ENCODE measurements at places on chromosomes 5 and 9.
A peak's percentile ranks its signal among the peaks of the same experiment; 100 is the strongest.

- peak; percentile 50 for DNase-seq
Observed at GRCh38 chr9:123568691-123569688, 213.0 kb downstream of the CRB2 start.

DNA sequence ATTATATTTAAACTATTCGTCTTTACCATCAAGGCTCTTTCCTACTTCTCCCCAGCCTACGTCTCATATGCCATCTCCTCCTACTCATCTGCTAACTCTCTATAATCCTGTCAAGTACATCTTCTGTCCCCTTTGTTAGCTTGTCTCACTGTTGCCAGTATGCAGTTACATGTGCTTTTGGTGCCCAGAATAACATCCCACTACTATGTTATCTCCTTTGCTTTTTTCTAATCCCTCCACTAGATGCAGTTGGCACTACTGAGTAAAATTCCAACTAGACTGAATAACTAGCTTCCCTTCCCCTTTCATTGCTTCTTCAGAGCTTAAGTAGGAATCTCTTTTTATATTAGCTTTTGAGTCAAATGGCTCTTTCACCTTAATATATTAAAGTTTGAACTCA is 3.0 kb upstream of the ARRDC3 start:
- DNase-seq, result peak; percentile 70

DNA sequence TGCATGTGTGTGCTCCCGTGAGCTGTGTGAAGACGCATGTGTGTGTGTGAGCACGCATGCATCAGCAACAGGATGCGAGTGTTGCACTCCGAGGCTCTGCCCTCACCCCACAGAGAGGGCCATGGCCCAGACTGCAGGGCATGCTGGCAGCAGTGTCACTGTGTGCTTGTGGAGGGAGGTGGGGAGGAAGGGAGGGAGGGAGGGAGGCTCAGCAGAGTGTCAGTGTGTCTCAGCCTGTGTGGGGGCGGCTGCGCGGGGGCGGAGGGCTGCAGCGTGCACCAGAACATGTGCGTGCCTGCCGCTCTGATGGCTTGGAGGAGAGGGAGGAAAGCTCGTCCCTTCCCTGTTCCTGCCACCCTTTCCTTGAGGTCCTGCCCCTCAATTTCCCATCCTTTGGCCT is 5.3 kb downstream of the CAMK2A start:
- DNase-seq, result peak; percentile 70

GRCh38 chr5:112986224-112986623 is 9.6 kb downstream of the DCP2 start:
- DNase-seq, result no peak

- DNase-seq, result no peak
Observed at GRCh38 chr5:74067748-74068541, 441.9 kb downstream of the ARHGEF28 start.

GRCh38 chr9:112051812-112052211 is 123.3 kb downstream of the SUSD1 start:
- peak; percentile 29 for DNase-seq

DNA sequence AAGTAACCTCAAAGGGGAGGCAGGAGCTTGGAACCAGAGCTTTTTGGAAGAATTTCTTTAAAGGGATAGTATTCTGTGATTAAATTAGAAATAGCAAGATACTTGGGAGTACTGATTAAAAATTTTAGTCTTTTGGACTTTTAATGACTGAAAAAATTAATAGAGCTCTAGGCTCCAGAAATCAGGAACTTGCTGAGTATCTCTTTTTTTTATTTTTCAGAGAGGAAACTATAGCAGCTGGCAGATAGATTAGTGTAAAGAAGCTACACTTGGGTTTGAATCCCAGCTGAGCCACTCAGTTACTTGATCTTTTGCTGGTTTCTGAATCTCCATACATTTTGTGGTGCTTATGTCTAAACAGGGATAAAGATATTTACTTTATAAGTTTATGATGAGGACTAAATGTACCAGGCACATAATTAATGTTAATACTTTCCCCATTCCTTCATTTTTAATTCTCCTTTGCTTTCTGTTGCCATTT is 94.2 kb upstream of the TNC start:
- DNase-seq, result no peak

DNA sequence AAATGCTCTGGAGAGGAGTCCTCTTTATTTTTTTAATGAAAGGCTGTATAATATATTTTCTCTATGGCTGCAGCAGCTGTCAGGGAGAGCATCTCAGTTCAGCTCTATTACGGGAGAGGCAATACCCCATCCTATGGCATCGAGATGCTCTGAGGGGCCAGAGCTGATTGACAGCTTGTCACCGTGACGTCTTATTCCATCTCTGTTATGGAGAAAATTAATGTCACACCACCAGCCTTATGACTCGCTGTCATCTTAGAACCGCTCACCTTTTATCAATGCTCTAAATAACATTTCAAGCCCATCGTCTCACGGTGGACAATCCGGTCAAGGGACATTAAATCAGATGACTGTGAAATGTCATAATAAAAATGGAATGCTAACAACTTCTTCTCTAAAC is 273.5 kb downstream of the SLF1 start:
- no peak for DNase-seq

DNA sequence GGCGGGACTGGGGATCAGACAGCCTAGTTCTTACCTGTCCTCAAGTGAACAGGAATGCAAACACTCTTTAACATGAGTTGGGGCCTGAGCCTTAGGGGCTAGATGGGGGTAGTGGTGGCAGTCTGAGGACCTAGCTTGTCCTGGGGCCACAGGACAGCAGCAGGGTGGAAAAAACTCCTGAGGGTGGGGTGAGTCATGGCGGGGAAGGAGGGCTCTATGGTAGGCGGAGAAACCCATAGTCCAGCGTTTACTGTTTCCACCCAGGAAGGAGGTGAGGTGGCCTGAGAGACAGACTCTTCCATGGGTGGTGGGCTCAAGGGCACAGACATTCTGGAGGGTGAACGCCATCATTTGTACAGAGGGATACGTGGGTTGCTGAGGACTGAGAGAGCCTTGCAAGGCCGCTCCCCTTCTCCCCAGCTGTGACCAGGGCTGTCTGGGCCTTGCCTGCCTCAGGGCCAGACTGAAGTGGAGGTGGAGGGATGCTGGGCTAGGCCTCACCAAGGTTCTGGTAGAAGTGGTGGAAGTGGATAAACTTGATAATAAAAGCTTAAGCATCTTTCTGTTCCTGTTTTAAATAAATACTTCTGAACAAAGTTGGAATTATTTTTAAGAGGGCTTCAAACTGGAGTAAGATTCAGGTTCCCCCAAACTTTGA is 1.1 kb upstream of the TSPAN17 start:
- no peak for DNase-seq

DNA sequence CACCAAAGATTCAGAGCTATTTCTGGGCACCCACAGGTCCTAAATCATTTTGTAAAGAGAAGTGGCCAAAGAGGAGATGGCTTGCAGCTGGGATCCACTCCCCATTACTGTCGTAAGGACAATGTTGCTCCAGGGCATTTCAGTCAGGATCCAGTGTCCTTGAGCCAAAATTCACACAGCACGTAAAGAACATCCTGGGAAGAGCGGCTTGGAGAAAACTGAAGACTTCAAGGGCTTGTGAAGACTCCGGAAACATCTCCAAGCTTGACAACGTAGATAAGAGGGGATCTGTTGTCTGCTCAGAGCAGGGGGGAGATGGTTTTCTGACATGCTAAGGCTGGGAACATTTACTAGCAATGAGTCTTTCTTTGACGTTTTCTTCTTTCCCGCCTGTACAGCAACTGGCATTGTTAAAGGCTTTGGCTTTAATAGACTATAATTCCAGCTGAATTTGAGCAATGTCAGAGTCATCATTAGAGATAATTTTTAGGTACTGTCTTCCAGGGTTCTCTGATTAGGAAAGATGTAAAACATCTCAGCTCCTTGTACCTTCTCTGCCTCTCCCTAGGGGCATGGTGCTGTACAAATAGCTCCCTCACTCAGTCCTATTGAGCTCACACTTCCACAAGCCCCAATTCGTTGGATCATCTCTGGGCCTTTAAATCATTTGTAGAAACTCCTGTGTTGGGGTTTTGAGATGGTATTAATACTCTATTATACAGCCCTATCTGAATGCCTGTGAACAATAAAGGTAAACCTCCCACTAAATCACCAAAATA is 39.7 kb downstream of the EGFLAM start:
- DNase-seq, result no peak

GRCh38 chr9:125911861-125912644 is 164.9 kb downstream of the PBX3 start:
- no peak for DNase-seq

DNA sequence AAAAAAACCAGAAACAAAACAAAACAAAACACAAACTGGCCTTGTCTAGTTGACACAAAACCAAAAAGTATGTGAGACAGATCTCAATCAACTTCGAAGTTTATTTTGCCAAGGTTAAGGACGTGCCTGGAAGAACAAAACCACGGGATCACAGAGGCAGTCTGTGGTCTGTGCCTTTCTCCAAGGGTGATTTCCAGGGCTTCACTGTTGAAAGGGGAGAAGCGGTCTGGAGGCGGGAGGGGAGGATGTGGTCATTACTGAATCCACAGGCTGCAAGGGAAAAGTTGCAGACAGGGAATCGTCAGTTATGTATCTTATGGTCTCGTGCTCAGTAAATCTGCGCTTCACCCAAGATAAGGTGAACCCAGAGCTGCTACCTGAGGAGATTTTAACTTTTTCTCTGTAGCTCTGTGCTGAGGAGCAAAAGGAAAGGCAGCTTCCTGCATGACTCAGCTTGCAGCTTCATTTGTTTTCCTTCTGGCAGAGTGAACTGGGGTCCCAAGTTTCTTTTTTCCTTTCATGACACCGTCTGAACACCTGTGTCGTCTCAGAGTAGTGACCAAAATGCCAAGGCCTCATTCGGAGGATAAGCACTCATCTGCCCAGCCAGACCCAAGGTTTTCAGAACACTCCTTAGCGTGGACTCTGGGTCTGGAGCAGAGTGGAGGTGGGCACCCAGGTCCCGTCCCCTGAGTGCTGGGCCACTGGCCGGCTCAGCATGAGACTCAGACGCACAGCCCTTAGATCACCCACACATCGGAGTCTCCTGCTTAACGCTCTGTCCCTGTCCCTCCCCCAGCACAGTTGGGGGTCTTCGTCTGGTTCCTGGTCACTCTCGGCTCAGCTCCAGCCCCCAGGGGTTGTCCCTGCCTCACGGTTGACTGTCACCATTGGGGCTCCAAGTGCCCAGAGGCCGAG is 25.9 kb downstream of the ROPN1L start:
- DNase-seq, result no peak

DNA sequence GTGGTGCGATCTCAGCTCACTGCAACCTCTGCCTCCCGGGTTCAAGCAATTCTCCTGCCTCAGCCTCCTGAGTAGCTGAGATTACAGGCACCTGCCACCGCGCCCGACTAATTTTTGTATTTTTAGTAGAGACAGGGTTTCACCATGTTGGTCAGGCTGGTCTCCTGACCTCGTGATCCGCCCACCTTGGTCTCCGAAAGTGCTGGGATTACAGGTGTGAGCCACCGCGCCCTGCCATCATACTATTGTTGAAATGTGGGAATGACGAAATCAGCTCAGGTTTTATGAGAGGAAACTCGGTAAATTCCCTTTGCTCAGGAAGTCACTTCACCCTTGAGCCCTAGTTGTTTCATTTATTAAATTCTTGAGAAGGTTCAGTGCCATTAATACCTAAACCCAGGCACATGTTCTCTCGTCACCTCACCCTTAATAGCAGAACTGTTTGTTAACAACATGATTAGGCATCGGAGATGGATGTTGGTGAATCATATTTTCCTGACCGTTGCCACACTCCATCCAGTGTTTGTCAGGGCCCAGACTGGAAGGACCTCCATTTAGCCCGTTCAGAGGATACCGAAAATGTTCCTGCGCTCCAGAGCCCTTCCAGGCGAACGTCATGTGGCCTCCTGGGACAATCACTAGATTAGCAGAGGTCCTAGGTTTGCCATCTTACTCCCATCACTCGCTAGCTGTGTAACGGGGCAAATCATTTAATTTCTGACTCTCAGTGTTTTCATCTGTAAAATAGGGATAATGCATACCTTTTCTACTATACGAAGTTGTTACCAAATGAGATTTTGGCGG is 20.0 kb upstream of the CREBRF start:
- DNase-seq, result no peak

GRCh38 chr9:110464321-110464720 is 115.2 kb downstream of the SVEP1 start:
- DNase-seq, result no peak
